Motor neuron (in vitro differentiated cells): ENCODE measurements at places on chromosomes 7 and 10.
A peak's percentile ranks its signal among the peaks of the same experiment; 100 is the strongest.

DNA sequence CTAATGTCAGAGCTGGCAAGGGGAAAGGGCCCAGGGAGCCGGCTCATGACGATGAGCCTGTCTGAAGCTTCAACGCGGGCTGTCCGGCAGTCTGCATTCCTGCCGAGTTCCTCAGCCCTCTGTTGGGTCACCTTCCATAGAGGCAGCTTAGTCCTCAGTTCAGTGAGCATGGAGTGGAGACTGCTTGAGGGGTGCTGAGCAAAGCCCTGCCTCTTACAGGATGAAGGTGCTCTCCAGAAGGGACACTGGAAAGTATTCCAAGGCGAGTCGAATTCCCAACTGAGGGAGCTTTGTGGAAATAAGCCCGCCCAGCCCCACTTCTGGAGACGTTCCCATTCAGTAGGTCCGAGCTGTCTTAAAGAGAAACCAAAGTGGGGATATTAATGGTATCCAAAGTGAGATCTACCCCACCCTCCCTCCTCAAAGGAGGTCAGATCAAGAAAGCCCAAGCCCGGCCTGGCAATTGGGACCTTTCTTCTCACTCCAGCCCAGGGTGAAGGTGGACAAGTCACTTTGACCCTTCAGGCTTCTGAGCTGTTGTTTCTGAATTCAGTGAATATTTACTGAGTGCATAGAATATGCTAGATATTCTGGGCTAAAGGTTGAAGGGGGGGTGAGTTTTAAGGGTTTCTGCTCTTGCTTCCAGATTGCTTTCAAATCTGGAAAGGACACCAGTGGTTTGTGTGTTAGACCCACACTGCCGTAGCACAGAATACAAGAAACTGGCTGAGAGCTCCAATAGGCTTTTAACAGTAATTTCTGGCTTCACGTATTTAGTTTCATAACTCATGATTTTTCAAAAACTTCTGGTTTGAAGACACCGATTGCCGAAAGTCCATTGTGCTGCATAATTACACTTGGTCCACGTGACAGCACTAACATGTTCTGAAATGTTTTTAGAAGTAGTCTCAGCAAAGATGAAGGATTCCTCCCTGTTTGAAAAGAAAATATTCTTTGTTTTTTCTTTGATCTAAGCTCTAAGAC is 3.5 kb downstream of the EGFR start:
- peak; percentile 4 for ATAC-seq

GRCh38 chr7:78018641-78019446 is 220.3 kb downstream of the PHTF2 start:
- peak; percentile 58 for ATAC-seq

DNA sequence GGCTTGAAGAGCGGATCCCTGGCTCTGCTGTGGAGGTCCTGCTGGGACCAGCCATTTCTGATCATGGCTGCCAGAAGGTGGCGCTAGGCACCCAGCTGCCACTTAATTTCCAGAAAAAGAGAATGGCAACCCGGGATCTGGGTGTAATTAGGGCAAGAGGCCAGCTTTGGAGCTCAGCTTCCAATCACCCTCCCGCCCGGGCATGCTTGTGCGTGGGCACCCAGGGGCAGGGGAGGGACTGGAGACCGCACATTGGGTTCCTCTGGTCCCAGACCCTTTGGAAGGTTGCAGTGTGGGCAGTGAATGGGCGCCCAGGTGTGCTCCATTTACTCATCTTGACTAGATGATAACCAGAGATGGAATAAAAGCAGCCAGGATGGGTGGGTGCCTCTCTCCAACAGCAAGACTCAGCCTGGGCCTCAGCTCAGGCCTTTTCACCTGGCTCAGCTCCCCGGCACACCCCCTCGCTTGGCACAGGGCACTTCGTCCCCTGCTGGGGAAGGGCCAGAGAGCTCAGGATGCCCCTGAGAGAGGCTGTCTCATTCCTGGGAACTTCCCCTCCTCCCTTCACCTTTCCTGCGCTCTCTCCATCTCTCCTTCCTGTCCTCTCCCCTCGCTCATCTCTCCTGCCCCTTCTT is 14.7 kb downstream of the FAM241B start:
- ATAC-seq: peak; percentile 68

DNA sequence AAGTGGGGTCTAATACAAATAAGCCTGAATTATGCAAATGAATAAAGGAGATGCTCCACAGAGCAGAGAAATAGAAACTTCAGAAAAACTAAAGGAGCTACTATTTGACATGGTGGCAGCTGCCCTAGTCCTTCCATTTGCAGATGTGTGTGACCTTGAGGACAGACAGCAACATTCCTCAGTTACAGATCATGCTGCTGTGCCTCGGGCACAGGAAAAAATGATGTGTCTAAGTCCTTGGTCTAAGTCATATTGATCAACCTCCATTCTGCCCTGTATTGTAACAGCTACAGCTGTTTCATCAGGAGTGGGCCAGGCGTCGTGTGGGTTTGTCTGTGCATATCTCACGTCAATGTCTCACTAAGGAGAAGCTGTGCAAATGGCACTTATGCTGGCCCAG is 710.4 kb downstream of the TNS3 start:
- ATAC-seq: no peak

GRCh38 chr7:141649865-141650634 is 51.9 kb downstream of the DENND11 start:
- peak; percentile 96 for ATAC-seq

DNA sequence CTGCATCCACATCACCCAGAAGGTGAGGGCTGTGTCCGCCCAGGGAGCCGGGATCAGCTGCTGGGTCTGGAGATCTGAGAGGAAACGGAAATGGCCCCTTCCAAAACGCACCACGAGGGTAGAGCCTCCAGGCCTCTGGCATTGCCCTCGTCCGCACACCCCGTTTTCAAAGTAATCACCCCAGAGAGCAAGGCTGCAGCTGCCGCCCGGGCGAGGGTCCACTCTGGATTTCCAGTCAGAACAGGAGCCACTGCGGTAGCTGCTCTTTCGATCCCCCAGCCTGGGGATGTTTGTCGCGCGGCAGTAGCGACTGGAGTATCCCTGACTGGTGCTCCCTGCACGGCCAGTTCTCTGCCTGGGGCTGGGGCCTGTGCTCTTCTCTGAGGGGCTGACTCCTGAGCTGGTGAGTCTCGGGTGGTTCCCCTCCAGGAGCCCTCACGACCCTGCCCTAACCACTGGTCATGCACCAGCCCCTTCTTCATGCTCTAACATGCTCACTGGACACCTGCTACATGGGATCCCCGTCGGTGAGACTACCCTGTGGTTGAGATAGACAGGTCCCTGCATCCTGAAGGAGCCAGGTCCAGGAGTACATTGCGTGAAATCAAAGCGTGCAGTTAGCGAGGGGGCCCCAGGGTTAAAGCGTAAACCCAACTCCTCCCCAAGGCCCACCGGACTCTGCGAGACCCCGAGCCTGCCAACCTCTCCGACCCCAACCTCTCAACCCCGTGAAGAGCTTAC is 99.2 kb downstream of the FOXL3 start:
- ATAC-seq: no peak

GRCh38 chr10:21195252-21195651 is 298.1 kb upstream of the NEBL start:
- no peak for ATAC-seq

DNA sequence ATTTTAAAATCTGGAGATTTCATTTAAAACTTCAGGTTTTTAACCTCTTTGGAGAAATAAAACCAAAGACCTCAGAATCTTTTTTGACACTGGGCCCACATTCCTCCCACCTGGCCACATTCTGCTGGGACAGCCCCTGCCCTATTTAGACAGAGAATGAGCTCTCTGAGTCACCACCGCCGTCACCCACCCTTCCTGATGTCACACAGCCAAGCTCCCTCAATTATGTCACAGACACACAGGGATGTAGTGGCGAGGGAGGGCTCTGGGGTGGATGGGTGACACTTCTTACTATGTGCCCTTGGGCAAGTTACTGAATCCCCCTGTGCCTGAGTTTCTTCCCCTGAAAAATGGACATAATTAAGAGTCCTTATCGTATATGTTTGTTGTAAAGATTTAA is 162.6 kb downstream of the RAB11FIP2 start:
- ATAC-seq: peak; percentile 75

DNA sequence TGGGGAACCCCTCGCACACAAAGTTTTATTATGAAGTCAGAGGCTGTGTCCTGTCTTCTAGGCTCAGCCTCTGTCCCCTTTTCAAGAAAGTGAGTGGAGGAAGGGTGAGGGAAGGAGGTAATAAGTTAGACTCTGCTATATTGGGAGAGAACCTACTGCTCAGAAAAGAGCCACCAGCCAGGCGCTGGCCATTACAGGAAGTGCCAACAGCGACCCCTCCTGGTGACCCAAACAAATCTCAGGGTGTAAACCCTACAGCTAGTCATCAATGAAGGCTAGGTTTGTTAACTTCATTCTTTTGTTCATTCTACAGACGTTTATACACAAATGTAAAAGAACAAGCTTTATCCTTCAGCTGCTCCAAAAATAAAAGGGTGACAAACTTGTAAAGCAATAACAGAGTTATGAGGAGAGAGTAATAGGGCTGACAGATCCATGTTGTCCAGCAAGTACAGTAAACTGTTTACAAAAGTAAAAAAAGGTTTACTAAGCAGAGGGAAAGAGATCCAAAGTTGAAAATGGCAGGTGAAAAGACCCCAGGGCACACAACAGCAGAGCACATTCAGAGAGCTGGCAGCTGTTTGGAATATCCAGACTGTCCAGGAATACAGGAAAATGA is 82.7 kb downstream of the FAM204A start:
- peak; percentile 53 for ATAC-seq

DNA sequence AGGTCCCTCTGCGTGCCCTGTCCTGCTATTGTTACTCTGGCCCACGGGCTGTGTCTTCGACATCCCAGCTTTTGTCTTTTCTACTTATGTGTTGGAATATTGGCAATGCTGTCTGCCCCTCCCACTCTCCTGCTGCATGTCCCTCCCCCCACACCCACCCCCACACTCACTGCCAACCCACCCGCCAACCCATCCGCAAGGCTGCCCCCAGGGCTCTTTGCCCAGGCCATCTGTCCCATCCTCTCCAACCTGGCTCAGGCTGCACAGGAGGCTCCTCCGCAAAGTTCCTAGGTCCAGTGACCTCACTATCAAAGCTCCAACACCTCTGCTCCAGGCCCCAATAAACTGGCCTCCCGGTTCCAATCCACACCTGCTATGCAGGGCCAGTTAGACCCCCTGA is 167.1 kb upstream of the PRR15 start:
- ATAC-seq: no peak

DNA sequence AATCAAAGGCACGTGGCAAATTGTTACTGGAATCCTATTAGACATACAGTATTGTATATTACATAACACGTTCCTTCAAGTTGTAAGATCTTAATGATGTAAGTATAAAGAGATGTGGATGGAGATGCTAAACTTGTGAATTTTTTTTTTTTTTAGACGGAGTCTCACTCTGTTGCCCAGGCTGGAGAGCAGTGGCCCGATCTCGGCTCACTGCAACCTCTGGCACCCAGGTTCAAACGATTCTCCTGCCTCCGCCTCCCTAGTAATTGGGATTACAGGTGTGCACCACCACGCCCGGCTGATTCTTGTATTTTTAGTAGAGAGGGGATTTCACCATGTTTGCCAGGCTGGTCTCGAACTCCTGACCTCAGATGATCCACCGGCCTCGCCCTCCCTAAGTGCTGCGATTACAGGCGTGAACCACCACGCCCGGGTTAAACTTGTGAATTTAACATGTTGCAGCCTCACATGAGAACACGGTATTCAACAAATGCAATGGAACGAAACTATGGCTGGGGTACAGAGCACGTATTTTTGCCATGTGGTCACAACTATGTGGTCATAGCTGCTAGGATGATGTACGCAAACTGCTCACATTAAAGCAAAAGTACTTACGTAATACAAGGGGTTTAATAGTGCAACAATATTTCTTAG is 818 bp upstream of the SUPV3L1 start:
- peak; percentile 23 for ATAC-seq

- ATAC-seq: no peak
These were observed 134.6 kb upstream of the FGFR2 start for GRCh38 chr10:121732656-121733445.

DNA sequence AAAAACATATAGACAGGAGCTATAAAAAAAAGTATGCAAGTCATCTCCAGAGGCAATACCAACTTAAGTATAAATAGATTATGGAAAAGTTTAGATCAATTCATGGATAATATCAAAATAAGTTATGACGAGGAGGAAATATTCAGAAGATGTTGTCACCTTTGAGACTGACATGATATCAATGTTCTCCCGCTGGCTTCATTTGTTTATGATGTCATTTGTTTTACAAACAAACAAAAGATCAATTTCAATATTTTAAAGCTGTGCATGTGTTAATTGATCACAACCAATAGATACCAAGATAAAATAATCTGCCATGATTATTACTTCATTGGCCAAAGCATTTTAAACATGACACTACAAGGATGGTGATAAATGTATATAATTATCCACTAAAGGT is 43.5 kb downstream of the SLC16A12 start:
- no peak for ATAC-seq

DNA sequence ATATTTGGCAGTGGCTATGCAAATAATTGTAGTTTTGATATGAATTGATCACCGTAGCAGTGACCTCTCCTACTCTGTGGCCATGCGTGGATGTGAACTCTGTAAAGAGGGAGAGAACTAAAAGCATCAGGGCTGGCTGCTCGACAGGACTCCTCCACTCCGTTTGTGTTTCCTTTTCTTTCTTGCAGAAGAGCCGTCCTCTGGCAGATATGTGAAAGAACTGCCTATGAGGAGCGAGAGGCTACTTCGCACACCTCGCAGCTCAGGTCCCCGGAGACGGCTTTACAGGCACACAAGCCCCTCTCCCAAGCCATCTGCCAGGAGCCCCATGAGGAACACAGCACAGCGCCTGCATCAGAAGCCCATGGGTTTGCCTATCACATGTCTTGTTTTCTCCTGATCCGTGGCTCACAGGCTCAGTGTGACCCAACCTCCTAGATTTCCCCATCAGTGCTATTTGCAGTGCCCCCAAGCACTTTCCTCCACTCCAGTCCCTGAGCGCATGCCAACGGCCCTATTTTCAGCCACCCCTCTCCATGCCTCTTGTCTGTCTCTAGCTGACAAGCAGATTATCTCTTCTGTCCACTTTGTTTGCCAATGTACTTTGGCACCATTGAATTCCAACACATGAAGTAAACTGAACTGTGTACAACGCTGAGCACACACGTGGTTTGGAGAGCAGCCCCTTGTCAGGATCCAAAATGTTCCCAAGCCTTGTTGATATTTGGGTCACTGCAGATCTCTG is 164.3 kb upstream of the AKR1E2 start:
- no peak for ATAC-seq
